ENCODE measurements at places on chromosomes 11 and 22.

DNA sequence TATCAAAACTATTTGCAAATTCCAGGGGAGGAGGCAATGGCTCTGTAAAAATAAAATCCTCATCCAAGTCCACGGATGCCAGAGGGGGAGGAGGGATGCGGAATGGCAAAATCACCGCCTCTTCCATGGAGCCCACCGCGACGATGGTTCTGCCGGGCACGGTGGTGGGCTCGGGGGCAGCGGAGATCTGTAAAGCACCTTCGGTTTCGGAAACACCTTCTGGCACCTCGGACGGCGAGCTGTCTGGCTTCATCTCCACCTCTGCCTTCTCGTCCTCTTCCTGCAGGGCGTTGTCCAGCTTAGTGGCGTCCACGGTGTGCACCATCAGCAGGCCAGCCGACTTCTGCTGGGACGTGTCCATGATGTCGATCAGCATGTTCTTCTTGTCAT lies 87.7 kb downstream of the CTTN start:
- DNase-seq, result no peak

DNA sequence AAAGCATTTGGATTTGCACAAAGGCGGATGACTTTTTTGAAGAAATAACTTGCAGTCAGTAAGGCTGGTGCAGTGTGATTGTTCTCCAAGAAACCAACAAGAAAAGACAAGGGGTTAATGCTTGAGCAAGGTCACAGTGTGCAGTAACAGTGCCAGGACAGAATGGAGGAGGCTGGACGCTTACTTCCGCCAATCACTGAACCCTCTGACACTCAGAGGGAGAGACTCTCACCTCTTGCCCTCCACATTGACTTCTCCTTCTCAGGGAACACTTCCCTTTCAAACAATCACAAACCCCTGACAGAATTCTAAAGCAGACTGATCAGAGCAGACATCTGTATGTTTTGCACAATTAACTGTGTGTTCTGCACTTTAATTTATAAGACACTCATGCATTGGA lies 228.4 kb downstream of the BLID start:
- no peak for DNase-seq

DNA sequence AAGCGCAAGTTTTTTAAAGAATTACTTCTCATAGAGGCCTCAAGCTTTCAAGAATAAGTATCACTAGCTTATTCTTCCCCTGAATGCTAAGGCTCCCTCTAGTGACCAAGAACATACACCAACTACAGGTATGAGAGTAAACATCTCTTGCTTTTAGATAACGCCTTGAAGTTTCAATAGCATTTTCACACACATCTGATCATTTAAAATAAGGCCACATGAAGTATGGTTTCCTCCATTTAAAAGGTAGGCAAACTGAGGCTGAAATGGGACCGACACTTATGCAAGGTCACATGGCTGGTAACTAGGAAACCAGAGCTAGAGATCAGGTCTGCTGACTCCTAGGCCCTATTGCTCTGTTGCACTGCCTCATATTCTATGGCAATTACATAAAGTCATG lies 66.5 kb downstream of the CCDC34 start:
- no peak for DNase-seq

- DNase-seq, result no peak
Measured at GRCh38 chr22:29231971-29232959, 26.6 kb downstream of the EMID1 start.

DNA sequence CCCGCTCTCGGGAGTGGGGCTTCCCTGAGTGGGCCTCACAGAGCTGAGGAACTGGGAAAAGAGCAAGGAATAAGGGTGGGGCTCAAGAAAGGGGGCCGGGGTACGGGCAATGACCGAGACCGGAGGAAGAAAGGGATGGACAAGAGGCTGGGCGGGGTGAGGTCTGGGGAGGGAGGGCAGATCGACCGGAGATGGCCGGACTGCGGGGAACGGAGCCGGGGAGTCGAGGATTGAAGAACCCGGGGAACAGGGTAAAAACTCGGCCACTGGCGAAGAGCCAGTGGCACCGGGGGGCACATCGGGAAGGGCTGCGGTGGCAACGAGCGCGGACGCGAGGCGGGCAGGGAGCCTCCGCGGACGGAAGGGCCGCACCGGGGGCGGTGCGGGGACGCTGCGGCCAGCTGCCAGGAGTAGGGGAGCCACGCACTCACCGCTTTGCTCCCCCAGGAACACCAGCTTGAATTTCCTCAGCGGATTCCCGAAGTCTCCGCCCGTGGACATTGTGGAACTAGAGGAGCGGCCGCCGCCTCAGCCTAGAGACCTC lies 667 bp downstream of the RAB6A start:
- peak; percentile 20 for DNase-seq

- DNase-seq, result no peak
Measured at GRCh38 chr11:58933661-58934060, 5.6 kb upstream of the GLYATL1 start.

- DNase-seq, result no peak
Measured at GRCh38 chr11:64089493-64089892, 53.8 kb downstream of the FLRT1 start.

DNA sequence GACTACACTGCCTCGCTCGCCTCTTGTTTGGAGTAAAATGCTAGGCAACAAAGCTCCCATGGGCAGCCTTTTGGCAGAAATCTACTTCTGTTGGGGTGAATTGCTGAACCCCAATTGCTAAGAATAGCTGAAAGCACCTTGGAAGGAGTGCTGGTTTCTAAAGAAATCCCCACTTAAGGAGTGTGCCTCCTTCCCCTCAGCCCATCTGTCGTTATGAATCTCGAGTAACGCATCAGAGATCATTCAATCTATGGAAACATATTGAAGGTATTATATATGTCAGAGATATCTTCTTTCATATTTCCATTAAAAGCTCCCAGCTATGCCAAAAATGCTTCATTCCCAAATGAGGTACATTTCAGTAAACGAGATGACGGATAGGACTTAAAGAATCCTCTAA lies 229.6 kb upstream of the BLID start:
- DNase-seq, result no peak

- DNase-seq, result no peak
Measured at GRCh38 chr11:29641201-29641600, 375.6 kb downstream of the KCNA4 start.

GRCh38 chr11:1457856-1458255 lies 28.7 kb downstream of the MOB2 start:
- no peak for DNase-seq

- peak; percentile 52 for DNase-seq
Measured at GRCh38 chr11:14519597-14519916, 629 bp downstream of the PSMA1 start.

- no peak for DNase-seq
Measured at GRCh38 chr11:46373787-46374740, 7.4 kb upstream of the MDK start.

DNA sequence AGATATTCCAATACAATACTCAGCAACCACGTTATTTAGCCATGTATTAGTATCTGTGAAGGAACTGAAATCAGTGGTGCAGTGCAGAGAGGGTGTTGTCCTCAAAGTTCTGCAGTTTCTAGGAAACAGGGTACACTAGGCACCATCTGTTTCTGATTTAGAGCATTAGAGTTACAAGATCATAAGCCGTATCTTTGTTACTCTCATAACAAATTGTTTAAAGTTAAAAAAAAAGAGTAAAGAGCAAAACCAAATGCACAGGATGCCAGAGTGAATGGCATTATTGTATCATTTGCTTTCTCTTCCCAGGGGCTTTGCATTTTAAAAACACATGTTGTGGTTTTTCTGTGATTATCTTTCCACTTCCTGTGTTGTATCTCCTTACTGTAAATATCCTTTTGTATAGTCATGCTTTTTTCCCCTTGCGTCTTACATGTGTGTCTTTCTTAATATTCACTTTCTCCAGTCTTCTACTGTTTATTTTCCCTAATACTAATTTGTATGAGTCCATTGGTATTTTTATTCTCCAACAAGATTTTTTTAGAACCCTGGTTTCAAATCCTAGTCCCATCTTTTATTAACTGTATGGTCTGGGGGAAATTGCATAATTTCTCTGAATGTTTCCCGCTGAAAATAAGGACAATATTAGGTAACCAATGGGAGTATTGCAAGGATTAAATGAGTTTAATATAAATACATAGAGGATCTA lies 15.2 kb upstream of the NUP160 start:
- DNase-seq, result peak; percentile 84

GRCh38 chr11:12417691-12418611 lies 40.6 kb downstream of the PARVA start:
- DNase-seq, result peak; percentile 82
